Tongue (tissue), 3 donors: ENCODE measurements at places on chromosomes 7 and 10.

DNA sequence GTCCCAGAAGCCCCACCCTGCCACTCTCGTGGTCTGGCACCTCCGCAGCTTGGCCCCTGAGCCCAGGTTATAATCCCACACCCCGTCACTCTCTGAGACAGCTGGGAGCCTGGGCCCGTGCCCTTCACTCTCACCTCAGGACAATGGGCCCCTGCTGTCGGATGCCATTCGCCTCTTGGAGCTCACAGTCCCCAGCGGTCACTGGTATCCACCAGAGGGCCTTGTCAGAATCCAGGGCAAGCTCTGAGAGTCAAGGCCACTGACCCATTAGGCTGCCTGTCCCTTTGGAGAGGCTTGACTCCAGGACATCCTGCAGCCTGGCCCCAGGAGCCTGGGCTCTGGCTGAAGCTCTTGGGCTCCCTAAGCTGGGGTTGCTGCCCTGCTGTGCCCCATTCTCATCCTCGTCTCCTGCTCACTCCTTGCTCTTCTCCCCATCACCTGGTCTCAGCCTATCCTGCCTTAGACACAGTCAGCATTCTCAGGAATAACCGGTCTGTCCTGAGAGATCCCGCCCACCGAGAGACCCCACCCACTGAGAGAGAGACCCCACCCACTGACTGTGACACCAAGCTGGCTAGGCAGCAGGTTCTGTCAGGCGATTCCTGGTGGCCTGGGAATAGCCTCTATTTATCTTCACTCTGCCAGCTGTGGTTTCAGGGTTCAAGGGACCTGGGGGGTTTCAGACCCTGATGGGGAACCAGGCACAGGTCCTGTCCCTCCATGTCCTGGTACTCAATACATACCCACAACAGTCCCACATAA is 27.7 kb downstream of the CPXM2 start:
- no peak for DNase-seq

DNA sequence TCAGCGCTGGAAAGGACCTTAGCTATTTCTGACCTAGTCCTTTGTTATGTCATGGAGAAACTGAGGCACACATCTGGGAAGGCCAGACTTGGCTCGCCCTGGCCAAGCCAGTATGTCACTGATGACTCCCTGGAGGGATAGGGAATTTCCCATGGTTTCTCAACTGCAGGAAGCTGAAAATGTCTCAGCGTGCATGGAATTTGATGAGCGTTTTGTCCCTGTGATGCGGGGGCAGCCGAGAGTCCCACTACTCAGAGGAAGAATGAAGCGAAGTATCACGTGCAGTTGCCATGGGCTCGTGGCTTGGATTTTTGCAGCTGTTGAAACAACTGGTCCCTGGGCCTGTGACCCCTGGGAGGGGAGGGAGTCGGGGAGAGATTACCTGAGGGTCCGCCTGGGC is 44.8 kb downstream of the CLIP2 start:
- DNase-seq = peak; percentile 76

GRCh38 chr7:140222814-140223213 is 46.0 kb upstream of the KDM7A start:
- no peak for DNase-seq

- no peak for DNase-seq
Measured at GRCh38 chr7:132544999-132545398, 31.3 kb downstream of the PLXNA4 start.

DNA sequence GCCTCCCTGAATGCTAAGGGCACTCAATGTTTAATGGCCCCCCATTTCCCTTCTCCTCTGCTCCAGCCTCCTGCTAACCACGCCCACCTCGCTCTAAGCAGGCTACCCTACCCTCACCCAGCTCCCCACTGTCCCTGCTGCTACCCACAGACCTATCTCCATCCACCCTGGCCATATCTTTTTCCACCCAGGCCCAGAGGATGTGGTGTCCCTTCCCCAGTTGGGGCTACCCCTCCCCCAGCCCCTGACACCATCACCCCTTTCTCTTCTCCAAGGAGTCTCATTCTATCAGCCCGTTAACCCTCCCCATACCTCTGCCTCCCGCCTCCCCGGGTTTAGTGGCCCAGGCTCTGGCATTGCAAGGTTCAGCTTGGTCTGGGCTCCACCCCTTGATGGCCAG is 28.9 kb upstream of the PPIF start:
- no peak for DNase-seq

GRCh38 chr7:135161669-135162068 is 8.8 kb downstream of the CYREN start:
- no peak for DNase-seq

- no peak for DNase-seq
Measured at GRCh38 chr7:121371883-121372282, 24.2 kb downstream of the FAM3C start.
